ENCODE measurements at places on chromosomes 1 and 21.

DNA sequence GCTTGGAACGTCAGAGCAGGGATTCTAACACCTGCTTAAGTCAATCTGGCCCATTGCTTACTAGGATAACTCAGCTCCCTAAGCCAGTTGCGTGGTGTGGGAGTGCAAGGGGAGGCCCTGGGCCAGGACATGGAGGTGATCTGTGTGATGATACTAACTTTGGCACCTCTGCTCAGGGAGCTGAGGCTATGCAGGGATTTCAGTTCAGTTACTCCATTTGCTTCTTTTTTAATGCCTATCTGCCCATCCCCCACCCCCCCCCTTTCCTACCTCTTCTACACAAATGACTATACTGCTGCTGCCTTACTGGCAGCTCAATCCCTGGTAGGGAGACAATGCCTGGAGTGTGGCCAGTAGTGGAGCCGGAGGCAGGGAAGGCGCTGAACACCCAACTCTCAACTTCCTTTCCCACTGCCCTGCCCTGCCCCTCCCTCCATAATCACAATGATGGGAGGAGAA is 19.5 kb downstream of the INKA2 start:
- DNase-seq: peak; percentile 92

DNA sequence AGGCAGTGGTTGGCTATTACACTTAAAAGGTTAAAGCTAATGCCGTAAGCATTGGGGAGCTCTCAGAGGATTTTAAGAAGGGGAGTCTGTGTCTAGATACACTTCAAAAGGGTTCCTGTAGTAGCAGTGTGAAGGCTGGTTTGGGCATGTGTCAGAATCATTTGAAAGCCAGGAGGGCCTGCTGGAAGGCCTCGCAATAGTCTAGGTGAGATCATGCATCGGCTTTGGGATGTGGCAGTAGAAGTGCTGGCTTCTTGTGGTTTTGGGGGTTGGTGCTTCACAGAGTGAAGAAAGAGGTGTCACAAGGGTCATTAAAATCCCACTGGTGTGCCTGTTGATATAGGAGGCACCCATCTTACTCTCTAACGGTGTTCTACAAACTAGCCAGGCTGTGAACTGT is 85.7 kb downstream of the ST6GALNAC3 start:
- DNase-seq: no peak

DNA sequence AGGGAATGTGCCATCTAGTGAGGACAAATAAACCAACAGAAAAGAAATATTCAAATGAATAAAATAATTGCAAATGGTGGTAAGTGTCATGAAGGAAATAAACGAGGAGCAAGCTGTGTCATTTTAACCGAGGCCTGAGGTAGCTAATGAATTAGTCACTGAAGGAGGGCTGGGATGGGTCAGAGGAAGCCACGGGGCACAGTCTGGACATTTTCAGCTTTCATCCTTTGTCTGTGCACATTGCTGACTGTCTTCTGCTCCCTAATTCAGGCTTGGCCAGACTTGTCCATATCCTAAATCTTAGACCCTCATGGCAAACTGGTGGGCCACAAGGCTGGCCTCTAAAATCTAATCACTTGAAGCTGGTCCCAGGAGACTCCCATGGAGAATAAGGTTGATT is 138.4 kb downstream of the RHOU start:
- no peak for DNase-seq

- peak; percentile 57 for DNase-seq
Observed at GRCh38 chr1:10471411-10472219, 714 bp downstream of the DFFA start.

DNA sequence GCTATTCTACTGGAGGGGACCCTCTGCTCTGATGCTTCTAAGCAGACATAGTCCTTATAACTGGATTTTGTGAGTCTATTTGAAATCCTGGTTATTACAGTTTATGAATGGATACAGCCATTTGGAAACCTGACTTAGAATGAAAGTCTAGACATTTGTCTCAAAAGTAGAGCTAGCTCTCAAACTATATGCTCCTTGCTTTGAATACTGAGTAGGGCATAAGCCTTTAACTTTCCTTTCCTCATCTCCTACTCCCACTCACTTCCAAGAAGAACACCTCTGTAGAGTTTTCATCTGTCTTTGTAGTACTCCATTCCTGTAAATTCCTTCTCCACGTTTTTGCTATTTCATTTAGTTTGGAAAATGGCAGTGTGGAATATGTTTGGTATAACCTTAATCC is 9.0 kb upstream of the ARID1A start:
- peak; percentile 42 for DNase-seq

GRCh38 chr1:192579010-192579738 is 3.6 kb downstream of the RGS1 start:
- no peak for DNase-seq

DNA sequence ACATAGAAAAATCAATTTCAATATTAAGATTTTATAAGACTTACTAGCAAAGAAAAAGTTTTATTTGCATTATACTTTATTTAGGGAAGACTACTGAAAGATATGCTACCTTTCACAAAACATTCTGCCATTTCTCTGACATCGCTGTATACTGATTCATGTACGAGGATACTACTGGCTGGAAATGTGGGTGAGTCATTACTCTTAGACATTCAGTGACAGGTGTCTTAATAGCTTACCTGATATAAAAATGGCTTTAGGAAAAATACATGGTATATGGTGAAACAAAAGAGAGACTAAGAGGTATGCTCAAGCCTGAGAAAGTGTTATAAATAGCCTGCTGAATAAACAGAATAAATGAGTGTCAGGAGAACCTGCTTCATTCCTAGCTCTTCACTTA is 73.0 kb upstream of the EXO1 start:
- DNase-seq: no peak

DNA sequence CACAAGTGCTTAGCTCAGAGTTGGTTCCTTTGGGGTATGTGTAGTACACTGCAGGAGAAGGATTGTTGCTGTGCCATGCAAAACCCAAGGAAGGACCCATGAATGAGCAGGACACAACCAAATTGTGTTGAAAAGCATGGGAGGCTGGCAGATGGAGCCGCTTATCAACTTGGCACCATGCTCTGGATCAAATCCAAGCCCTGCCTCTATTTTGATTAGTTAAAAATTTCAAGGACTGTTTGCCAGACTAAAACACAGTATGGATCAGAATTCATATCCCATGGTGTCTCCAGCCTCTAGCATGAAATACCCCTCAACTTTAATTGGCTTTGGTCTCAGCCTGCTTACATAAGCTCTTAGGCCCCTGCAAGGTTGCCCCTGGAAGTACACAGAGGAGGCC is 27.8 kb downstream of the CCDC185 start:
- DNase-seq: no peak

- DNase-seq: peak; percentile 93
Observed at GRCh38 chr1:178341261-178341956, 155.4 kb downstream of the CLEC20A start.

GRCh38 chr1:67200755-67201154 is 34.5 kb downstream of the IL23R start:
- DNase-seq: no peak

GRCh38 chr1:201713086-201713810 is 115.7 kb upstream of the IPO9 start:
- peak; percentile 99 for DNase-seq

GRCh38 chr1:223483511-223483910 is 90.3 kb downstream of the CCDC185 start:
- DNase-seq: no peak

DNA sequence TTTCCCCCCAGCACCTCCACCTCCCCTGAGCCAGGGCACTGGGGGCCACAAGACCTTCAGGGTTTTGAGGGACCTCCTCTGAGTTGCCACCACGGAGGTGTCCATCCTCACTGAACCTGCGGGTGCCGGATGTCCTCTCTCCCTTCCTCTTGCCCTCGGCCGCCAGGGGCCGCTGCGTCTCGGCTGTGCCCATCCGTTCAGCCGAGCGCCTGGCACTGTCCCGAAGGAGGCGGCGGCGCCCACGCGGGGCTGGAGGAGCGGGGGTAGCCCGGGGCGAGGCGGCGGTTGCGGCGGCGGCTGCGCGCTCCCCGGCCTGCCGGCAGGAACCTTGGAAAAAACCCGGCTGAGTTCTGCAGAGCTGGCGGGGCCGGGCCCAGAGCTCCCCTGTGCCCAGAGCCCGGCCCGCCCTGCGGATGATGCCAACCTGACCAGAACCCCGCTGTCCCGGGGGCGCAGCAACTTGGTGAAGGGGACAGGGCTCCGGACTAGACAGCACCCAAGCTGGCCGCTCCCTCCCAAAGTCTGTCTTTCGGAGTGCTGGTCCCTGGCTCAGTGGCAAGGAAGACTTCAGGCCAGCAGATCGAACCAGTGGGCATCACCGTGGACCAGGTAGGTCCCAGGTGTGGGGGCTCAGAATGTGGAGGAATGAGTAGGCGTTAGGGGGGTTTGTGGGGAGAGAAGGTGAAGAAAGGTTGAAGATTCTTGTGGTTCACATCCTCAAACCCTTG is 3.7 kb upstream of the PPM1J start:
- peak; percentile 77 for DNase-seq

DNA sequence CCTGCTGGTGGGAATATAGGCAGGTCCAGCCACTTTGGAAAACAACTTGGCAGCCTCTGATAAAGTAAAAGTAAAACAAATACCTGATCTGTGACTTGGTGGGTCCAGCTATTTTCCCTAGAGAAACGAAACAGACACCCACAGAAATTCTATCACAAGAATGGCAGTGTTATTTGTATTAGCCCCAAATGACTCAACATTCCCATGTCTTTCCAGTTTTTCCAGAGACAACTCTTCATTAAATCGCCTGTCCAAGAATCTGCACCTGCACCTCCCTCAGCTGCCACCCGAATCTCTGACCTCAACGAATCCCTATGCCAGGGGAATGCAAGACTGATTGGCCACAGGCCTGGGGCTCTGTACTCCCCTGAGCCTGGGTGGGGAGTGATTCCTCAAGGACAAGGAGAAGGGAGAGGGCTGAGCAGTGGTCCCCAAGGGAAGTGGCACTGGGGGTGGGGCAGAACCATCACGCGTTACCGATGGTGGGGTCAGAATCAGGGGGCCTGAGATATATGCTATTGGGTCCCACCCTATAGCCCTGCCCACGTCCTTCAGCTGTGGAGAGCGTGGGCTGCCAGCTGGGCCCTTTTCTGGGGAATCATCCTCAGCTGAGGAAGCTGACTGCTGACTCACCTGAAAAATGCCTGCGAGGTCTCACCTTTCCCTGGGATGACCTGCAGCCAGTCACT is 553.0 kb downstream of the PTPRU start:
- no peak for DNase-seq

DNA sequence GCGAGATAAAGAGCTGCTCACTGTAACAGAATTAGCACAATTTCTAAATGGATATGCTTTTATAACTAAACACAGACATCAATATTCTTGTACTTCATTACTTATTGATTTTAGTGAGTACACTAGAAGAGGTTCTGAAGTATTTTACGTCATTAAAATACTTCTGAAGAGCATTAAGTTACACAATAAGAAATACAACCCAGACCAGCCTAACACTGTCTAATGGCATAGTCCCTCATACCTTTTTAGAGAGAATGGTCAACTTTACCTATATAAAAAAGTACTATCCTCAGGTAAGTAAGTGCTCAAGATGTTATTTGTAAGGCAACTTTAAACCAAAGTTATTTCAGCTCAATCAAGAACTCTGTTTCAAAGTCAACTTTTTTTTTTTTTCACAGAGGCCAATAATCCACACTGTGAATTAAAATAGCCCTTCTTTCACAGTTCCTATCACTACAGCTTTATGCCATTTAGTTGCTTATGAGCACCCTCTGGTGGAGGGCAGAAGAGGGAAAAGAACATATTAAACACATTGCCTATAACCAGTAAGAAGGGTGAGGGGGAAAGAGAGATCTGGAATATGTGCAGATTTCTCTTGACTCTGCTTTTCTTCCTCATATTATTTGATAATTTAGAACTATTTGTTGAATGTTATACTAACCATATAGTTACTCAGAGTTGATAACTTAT is 182.1 kb upstream of the DMRTA2 start:
- peak; percentile 78 for DNase-seq

DNA sequence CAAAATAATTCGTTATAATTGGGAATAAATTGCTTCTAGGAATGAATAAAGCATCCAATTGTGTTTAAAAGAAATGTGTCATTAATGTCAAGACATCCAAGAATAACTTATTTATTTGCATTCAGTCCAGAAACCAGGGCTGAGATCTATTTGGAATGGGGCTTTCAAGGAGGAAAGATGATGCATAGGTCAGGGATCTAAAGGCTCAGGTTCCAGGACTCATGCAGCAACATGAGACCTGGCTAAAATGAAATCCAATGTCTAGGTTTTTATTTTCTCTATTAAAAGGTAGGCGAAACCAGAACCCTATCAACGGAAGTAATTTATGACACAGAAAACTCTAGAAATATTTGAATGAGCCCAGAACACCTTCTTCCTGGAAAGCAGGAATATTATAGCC is 376.8 kb downstream of the SEC16B start:
- DNase-seq: no peak

DNA sequence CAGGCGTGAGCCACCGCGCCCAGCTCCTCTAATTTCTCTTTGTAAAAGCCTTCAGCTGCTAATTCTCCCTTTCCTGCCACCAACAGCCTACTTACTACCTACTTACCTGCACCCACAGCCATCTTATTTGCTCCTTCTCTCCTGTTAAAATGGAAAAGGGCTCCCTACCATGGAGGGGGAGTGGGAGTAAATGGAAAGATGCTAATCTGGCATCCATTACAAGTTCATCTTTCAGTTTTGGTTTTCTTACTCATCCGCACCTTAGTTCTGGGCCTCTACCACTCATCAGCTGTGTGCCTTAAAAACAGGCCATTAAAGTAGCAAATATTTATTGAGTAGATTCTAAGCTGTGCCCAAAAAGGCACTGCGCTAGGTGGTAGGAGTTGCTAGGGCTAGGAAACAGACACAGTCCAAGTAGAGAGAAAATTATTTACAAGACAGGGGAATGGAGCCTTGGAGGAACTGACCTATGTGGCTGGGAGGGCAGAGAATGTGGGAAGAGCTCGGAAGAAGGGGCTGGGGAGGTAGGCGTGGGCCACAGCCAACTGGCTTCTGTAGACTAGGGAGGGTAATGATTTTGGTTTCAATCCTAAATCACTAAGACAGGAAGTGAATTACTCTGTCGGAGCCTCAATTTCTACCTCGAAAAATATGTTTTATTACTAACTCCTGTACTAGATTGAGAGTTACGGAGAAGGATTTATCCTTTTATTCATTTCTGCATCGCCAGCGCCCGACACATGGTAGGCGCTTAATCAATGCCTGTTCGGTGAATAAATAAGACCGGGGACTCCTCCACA is 685 bp upstream of the DDI2 start:
- peak; percentile 47 for DNase-seq

GRCh38 chr1:226063224-226063976 is 884 bp downstream of the H3-3A start:
- DNase-seq: peak; percentile 62

DNA sequence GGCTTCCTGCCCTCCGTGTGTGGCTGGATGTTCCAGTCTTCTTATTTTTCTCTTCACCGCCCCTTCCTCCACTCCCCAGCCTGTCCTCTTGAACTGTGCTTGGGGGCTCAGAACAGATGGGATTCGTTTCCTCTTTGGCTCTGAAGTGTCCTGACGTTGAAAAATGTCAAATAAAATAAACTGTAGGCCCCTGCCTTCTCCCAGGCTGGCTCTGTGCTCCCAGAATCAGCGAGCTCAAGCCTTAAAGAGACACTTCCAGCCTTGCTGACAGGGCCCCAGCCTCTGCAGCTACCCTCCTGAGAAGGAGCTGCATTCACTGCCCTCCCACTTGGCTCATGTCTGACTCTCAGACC is 104.2 kb upstream of the IPO9 start:
- no peak for DNase-seq

Data from dermis blood vessel endothelial cell (primary cell).